Occipital lobe (tissue), 3 donors: ENCODE measurements at places on chromosomes 3 and 15.

DNA sequence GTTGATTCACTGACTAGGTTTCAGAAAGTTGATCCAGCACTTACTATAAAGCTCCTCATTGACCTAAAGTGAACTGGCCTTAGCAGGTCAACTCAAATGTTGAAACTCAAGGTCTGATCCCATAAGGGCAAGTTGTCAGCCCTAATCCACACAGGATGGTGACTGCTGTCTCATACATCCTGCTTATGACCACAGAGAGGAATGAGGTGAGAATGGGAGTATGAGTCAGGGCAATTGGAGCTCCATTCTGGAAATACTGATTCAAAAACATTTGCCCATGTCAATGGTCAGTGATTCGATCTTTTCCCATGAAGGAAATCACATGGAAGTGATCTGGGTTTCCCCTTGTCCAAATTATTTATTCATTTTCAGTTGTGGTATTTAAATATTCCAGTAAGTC lies 78.7 kb downstream of the ZNF385D start:
- DNase-seq = no peak

DNA sequence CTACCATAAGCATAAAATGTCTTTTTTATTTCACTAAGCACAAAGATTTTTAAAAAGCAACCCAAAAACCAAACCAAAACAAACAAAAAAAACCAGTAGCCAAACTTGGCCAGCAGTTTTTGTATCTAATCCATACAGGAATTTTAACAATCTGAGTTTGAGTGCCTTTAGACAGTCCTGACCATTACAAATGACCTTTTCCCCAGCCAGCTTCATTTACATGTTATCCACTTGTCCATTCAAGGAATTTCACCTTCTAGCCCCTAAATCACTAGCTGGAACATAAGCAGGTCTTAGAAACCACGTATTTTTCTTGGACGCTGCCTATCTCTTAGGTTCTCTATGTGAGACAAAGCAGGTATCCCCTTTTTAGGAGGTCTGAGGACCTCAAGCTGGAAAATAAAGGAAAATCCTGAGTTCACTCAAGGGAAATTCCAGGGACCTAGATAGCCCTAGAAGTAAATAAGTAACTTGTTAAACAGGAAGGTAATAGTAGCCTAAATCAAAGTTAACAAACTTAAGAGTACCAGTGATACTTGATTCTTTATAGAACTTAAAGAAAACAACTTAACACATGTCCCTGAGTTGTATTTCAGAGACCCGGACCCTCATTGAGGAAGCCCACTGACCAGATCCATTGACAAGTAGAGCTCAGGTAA lies 34.2 kb downstream of the CIP2A start:
- DNase-seq = no peak

DNA sequence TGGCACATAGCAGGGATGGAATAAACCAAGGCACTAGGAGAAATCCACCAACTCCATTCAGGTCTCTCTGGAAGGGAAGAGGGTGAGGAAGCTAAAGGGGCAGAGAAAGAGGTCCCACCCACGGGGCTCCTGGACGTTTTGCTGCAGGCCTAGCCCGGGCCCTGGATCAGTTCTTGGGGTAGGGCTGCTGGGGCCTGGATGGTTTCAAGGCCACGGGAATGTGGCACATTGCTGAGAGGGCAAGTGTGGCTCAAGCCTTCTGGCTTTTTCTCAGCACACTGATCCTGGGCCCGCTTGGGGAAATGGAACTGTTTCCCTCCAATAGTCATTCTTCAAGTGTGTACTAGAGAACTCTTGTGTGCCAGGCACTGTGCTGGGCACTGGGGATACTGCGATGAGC lies 24.0 kb downstream of the EPHB3 start:
- DNase-seq = no peak

DNA sequence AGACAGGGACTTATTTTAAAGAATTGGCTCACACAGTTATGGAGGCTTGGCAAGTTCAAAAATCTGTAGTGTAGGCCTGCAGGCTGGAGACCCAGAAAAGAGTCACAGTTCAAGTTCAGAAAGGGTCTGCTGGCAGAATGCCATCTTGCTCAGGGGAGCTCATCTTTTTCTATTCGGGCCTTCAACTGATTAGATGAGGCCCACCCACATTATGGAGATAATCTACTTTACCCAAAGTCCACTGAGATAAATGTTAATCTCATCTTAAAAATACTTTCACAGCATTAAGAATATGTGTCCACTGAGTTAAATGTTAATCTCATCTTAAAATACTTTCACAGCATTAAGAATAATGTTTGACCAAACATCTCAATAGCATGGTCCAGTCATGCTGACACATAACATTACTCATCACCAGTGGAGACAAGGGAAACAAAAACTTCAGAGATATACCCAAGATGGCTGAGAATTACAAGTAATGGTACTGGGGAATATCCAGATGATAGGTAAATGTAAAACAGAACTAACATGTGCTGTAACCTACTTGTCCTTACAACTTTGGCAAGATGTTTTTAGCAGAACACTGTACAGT lies 74.3 kb upstream of the STAC start:
- DNase-seq = no peak

- no peak for DNase-seq
These were observed 855.4 kb upstream of the ARPP21 start for GRCh38 chr3:34783876-34784275.

- no peak for DNase-seq
These were observed 17.5 kb downstream of the MKRN2OS start for GRCh38 chr3:12527757-12528143.

DNA sequence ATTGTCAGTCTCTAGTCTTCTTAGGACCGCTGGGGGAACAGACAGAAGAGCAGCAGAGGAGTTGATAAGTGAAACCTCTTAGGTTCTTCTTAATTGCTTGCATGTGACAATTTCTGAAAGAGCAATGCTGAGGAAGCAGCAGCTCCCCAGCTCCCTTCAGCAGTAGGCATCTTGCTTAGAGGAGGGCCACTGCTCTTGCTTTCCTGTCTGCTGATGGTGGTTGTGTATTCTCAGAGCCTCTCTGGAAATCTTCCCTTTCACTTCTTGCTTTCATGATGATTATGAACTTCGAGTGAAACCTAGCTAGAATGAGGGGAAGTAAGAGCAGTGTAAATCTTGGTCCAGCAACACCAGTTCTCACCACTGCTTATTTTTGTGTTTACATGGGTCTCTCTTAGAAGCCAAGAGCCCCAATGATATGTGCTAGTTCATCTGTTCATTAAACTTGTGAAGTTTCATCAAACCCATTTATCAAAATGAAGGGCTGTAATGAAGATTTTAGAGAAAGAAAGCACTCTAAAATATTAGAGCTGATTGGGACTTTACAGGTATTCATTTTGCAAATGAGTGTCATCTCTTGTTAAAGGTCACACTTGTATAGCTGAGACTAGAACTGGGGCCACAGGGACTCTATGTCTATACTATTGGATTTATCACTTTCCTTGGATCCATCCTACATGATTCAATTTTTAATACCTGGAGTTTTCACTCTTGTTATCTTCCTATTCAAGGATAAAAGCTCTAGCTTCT lies 246.7 kb downstream of the LPP start:
- DNase-seq = no peak

DNA sequence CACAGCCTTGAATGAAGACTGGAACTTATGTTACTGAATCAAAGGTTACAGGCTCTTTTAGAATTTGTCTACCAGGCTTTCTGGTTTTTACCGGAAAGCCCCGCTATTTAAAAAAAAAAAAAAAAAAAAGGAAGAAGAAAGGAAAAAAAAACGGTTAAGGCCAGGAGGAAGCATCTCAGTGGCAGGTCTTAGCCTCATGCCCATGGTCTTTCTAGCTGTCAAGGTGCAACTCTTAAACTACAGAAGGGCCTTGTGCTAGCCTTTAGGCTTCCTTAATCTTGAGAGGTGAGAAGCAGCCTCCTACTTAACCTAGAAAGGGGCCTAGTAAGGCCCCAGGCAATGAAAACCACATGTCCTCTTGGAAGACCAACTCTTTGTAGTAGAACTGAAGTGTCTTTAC lies 77.5 kb downstream of the TBC1D5 start:
- DNase-seq = no peak

DNA sequence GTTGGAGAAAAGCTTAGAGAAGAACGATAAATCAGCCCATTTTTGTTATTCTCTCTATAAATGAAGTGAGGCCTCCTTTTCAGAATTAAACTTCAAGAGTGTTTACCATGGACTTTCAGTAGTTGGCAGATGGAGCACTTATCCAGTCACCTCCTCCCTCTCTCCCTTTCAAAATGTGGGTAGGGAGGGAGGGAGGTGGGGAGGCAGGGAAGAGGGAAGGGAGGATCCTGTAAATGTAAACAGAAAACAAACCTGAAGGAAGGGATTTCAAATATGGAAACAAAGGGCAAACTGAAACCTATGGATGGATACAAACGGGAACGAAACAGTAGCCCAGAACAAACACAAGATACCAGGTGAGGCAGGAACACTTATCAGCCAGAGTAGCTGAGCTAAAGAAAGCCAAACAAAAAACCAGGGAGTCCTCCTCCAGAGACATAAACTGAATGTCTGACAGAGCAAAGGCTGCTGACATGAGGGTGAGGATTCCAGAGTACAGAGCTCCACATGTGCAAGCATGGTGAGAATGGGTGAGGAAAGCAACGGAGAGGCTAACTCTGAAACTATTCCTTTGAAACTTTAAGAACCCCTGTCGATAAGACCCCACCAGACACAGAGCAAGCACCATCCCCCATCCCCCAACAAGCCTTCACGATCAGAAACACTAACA lies 41.0 kb upstream of the GP5 start:
- no peak for DNase-seq

DNA sequence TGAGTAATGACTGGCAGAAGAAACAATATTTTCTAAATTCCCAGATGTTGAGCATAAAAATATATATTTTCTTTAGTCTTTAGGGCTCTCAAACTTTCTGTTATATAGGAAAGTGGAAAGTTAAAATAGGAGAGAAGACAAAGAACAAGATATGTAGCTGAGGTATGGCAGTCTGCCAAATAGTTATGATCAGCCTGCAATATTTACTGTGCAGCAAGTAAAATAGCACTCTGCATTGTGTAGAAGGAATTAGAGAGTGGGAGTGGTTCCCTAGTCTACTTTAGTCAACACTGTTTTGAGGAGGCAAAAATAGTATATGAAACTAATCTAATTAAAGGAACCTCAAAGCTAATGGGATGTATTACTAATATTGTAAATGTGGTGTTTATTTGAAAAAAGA lies 978.1 kb upstream of the ALCAM start:
- no peak for DNase-seq

GRCh38 chr3:123032057-123032456 lies 4.5 kb upstream of the SEMA5B start:
- no peak for DNase-seq

GRCh38 chr15:91866371-91866905 lies 12.9 kb downstream of the SLCO3A1 start:
- DNase-seq = no peak

GRCh38 chr15:80309769-80310384 lies 57.9 kb upstream of the CTXND1 start:
- DNase-seq = no peak

DNA sequence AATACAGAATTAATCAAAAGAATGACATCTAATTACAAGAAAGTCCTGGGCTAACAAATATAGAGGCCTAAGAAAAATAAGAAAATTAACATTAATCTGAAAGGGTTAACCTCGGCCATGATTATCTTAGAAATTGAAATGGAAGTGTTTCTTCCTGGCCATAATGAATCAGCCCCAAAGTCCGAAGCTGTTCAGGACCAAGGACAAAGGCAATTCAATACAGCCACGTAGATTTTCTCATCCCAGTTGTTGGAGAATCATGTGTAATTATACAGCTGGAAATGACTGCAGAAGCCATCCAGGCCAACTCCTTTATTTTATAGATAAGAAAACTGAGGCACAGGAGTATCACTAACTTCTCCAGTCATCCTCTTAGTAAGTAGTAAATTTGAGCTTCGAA lies 38.0 kb upstream of the GBE1 start:
- no peak for DNase-seq

DNA sequence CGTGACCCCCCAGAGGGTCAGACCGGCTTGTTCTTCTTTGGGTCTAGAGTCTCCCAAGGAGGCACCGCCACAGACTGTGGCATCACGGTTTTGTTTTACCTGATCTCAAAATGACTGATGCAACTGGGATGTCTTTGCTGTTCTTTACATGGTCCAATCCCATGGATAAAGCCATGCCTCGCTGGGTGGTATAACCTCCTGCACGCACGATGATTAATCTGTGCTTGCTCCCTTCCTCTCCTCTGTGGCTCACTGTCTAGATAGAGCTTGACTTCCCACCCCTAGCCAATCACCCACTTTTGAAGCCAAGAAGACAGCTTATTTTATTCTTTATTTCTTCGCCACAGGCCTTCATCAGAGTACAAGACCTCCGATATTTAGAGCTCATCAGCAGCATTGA lies 36.6 kb upstream of the RHO start:
- no peak for DNase-seq

- no peak for DNase-seq
These were observed 32.7 kb downstream of the FEM1B start for GRCh38 chr15:68310178-68310803.
